T-helper 2 cell (primary cell): ENCODE measurements at places on chromosomes 6 and 20.

DNA sequence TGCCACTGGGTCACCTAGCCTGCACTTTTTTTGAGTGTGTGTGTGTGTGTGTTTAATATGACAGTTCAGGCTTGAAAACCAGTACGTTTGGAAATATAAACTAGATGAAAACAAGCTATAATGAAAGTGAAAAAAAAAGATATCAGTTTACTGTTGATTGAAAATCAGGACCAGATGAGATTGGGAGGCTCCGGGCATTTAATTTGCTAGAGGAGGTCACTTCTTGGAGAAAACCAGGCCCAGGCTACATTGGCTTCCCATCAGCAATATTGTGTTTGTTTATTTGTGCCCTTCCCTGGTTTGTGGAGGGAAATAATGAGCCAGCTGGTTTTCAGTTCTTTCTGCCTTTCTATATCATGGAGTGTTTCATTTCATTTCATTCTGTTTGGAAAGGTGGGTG is 246.6 kb upstream of the JAG1 start:
- DNase-seq = no peak

GRCh38 chr6:1834646-1835516 is 225.2 kb downstream of the FOXC1 start:
- DNase-seq = no peak

GRCh38 chr20:21109144-21109543 is 3.0 kb upstream of the LINC00237 start:
- DNase-seq = no peak

DNA sequence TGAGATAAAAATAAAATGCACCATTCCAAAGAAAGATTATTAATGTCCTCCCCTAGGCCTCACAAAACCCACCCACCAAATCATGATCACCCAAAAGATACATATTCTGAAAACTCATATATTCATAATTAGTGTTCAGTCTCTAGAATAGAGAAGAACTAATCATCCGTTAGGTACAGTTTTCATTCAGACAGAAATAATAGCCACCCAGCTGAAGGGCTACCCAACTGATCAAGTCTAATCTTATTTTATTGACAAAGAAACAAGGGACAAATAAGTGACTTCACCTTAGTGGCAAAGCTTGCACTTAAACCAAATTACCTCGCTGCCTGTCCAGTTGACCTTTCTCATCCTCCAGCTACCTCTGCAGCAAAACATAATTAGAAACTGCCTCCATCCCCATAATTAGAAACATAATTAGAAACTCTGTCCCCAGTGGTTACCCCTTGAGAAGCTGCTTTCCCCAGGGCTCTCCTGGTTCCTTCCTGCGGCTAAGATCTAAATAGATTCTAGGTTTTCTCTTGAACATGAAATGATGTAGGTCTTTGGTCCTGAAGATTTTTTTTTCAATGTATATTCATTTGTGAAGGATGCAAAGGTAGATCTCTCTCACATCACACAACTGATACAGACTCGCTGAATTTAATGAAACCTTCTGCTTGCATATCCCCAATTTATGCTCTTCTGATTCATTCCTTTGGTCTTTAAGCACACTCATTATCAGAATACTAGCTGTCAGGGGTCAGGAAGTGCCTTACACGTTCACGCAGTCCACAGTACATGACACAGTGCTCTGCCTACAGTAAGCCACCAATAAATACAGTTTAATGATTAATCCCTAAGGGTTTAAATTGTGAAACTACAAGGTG is 46.3 kb downstream of the HBS1L start:
- no peak for DNase-seq

DNA sequence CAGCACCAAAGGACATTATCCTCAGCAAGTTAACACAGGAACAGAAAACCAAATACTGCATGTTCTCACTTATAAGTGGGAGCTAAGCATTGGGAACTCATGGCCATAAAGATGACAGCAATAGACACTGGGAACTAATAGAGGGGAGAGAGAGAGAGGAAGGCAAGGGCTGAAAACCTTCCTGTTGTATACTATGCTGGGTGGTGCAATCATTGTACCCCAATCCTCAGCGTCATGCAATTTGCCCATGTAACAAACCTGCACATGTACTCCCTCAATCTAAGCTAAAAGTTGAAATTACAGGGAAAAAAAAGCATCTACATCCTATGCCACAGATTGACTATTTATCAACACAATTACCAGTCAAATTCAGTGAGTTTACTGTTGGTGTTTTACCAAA is 20.0 kb upstream of the VNN1 start:
- DNase-seq = no peak

GRCh38 chr6:74936886-74937285 is 269.0 kb downstream of the COL12A1 start:
- DNase-seq = no peak

DNA sequence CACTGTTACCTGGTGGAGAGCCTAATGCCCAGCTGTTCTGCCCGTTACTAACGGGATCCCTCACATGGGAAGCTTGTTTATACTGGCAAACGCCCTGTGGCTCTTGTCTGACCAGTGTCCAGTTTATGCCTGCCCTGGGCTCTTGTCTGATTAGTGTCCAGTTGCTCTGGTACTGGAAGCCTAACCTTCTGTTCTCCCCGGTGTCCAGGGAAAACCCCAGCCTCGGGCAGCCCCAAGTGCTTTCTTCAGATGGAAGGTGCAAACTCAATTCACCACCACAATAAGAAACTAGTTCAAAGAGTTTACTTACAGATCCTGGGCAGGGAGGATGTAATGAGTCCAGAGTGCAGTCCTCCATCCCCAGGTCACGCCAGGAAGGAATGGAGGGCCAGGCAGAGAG is 148.4 kb downstream of the TBXT start:
- DNase-seq = no peak

DNA sequence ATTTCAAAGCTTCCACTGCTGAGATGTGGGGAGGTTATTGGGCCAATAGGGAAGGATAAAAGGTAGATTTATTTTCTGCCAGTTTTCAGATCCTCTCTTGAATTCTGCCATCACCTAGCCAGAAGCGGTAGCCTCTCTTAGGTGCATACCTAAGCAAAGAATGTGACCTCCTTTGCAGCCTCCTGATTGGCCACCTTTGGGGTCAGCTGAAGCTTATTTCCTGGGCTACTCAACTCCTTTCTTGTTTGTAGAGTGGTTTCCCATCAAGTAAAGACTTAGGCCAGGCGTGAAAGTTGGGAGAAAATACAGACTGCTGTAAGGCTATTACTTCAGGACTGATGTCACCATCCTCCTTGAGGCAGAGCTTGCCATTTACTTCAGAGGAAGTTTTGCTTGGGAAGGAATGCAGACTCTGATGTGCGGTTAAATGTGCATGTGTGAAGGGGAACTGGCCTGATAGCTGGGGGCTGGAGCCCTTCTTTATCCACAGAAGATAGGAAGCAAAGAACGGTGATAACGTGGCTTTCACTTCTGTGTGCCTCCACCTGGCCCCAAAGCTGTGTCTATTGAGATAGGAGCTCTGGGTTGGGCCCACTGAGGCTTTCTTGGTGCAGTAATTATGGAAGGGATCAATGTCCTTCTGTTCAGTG is 70.1 kb downstream of the TRMT11 start:
- no peak for DNase-seq

- DNase-seq = no peak
Measured at GRCh38 chr6:126066053-126067048, 80.0 kb downstream of the TRMT11 start.

- no peak for DNase-seq
Measured at GRCh38 chr6:31689249-31690110, 8.6 kb upstream of the LY6G5C start.

DNA sequence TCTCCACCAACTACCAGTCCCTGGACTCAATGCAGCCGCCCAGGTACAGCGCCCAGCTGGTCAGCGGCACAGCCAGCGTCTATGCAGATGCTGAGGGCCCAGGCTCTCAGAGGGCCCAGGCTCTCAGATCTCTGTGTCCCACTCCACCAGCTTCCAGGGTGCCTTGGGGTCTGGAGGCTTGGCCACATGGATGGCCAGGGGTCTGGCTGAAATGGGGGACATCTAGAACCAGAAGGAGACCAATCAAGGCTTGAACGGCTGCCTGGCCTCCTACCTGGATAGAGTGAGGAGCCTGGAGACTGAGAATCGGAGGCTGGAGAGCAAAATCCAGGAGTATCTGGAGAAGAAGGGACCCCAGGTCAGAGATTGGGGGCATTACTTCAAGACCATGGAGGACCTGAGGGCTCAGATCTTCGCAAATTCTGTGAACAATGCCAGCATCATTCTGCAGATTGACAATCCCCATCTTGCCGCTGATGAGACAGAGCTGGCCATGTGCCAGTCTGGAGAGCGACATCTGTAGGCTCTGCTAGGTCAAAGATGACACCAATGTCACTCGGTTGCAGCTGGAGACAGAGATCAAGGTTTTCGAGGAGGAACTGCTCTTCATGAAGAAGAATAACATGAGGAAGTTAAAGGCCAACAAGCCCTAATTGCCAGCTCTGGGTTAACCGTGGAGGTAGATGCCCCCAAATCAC is 44.1 kb upstream of the GRM4 start:
- DNase-seq = peak; percentile 16

DNA sequence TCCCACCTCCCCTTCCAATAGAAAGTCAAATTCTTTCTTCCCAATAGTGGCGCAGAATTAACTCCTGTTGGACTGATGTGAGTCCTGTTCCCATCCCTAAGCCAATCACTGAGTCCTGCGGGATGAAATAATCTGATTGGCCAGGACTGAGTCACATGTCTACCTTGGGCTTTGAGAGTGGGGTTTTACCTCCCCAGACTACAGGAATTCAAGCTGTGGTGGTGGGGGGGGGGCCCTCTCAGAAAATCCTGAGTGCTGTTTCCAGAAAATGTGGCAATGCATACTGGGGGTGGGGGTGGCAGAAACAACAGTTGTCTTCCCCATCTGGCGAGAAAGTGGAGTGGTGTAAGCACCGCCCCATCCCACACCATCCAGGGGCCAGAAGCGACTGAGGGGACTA is 65.7 kb downstream of the CTCFL start:
- DNase-seq = no peak

- DNase-seq = no peak
Measured at GRCh38 chr6:12575961-12576360, 140.6 kb upstream of the PHACTR1 start.

DNA sequence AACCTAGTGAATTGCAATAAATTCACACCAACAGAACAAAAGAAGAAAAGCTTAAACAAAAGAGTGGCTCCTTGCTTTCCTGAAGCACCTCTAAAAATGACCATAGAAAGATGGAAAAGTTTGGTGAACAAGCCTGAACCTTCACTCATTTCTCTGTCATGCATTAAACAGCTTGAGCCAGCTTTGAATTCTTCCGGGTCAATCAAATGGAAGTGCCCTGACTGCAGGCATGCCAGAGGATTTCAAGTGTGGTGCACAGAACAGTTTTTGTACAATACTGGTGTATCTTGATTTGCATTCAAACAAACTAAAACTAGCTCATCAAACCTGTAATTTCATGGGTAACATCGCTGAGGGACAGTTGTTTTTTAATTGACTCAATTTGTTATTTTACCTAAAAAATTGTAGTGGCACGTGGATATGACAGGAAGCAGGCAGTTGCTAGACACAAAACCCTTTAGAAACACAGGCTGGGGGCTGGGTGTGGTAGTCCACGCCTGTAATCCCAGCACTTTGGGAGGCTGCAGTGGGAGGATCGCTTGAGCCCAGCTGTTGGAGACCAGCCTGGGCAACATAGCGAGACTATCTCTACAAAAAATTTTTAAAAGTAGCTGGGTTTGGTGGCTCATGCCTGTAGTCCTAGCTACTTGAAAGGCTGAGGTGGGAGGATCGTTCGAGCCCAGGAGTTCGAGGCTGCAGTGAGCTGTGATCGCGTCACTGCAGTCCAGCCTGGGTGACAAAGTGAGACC is 9.1 kb downstream of the CASS4 start:
- DNase-seq = no peak

DNA sequence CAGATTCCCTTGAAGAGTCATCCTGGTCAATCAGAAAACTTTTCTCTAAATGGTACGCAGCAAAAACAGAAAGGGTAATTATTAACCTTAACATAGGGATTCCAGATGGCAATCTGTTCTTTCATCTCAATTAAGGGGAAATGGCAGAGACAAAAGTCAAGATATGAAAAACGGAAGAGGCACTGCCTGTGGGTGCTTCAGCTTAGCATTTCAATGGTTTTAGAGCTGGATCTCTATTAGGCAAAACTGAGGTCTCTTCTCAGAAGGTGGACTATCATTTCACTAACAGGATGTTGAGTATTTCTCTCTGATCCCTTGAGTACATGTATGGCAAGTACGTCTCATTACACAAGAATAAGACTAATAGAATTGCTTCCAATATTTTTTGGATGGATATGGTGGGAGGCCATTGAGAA is 296.9 kb downstream of the HIVEP2 start:
- no peak for DNase-seq

DNA sequence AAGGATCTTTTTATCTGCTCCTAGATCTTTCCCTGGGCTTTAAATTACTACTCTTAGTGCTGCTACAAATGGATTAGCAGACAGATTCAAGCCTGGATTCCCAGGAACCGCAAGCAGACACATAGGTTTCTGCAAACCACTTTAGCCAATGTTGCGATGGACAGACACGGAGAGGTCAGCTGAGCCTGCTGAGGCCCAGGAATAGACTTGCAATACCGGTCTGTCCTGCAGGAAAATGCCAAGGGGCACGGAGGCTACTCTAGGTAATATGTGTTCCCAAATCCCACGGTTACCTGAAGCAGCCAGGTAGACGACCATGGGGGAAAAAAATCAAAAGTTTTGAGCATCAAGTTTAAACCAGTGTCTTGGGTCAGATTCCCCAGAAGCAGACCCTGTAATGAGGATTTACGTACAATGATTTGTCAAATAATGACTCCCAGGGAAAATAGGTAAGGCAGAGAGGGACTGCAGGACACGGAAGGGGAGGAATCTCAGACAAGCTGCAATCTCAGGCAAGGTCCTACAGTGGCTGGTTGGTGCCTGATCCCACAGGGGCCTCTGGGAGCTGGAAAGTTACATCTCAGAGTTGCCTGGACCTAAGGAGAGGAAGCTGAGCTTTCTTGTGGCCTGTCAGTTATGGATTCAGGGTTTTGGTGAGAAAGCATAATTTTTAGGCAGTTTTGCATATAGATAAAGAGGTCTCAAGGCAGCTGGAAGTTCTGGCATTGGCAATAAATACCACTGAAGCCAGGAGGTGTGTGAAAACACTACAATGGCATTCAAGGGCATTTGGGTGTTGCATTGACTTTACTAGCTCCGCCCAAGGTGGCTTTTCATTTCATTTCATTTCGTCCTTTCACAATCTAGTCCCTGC is 12.5 kb downstream of the OTOR start:
- DNase-seq = no peak

GRCh38 chr20:46126440-46127056 is 8.4 kb downstream of the CD40 start:
- no peak for DNase-seq

GRCh38 chr20:29427201-29428060 is 1830.0 kb upstream of the DEFB115 start:
- DNase-seq = no peak

- no peak for DNase-seq
Measured at GRCh38 chr20:33408716-33409654, 7.7 kb upstream of the CDK5RAP1 start.

- no peak for DNase-seq
Measured at GRCh38 chr20:3563133-3563532, 92.3 kb downstream of the ATRN start.

- no peak for DNase-seq
Measured at GRCh38 chr6:31717499-31718222, 2.5 kb downstream of the LY6G6D start.
